ENCODE measurements at places on chromosomes 4 and X. TPM values are rescaled to one million over a fixed set of nuclear protein-coding genes. Genes with fewer than 3 reads are reported as not detected.

Gene DOK7
- not detected for total RNA-seq

Gene NAA11
- total RNA-seq, result not detected

Gene BGN
- 3.8 TPM for total RNA-seq

Gene SRPK3
- total RNA-seq, result 1.8 TPM

Gene NRK
- total RNA-seq, result 0.55 TPM

Gene SSX1
- not detected for total RNA-seq

Gene NLGN4X
- not detected for total RNA-seq

Gene DCTD
- total RNA-seq, result 14.7 TPM

Gene CACNA1F
- 0.96 TPM for total RNA-seq

Gene FOXR2
- not detected for total RNA-seq

Gene LRIT3
- total RNA-seq, result 0.14 TPM

Gene USP26
- not detected for total RNA-seq

Gene NOCT
- total RNA-seq, result 1.4 TPM

All from transverse colon (tissue), 4 donors.